Islet precursor cell (in vitro differentiated cells): ENCODE measurements at places on chromosomes 3 and 15.
A peak's percentile ranks its signal among the peaks of the same experiment; 100 is the strongest.

- DNase-seq, result no peak
These were observed 320.3 kb upstream of the SATB1 start for GRCh38 chr3:18745472-18745871.

GRCh38 chr3:141057946-141058800 is 7.0 kb downstream of the SPSB4 start:
- DNase-seq, result no peak

DNA sequence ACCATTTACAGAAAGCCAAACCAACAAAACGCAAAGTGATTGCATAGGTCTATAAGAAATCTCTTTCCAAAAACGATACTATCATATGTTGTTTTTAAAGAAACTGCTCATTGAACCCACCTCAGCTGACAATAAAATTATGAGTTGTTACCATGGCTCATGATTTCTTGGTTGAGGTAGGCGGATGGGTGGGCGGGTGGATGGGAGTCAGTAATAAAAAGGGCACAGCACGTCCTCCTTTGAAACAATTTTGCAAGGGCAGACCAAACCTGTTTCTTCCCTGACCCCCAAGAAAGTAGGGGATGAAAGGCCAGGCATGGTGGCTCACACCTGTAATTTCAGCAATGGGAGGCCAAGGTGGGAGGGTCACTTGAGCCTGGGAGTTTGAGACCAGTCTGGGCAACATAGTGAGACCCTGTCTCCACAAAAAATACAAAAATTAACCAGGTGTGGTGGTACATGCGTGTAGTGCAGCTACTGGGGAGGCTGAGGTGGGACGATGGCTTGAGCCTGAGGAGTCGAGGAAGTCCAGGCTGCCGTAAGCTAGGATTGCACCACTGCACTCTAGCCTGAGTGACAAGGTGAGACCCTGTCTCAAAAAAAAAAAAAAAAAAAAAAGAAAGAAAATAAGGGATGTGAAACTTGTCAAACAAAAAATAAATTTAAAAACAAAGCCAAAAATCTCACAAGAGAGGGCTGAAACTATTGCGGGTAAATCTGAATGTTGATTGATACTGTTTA is 2.1 kb downstream of the ABHD10 start:
- DNase-seq, result no peak

DNA sequence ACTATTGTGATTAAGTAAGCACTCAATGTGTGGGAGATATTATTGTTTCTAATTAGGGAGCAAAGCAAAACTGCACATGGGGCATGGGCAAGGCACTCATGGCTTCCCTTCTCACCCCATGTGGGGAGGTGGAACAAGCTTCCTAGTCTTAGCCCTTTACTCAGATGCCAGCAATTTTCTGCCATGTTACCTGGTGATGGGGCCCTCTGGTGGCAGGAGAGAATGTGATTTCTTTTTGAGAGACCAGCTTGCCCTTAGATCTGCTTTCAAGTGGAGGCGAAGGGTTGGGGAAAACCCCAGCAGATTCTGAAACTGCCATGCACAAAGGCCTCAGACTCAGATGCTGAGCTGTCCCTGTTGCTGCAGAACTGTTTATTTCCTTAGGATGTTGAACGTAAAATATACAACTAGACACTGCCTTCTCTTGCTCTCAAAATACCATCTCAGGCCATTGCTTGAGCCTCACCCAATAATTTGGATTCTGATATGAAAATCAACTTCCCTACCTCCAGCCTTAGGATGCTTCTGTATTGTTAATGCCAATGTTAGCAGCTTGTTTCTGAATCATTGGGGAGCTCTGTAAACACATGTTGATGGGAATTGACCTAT is 130.2 kb upstream of the TPRG1 start:
- peak; percentile 83 for DNase-seq

- DNase-seq, result no peak
These were observed 56.0 kb upstream of the AGTR1 start for GRCh38 chr3:148641722-148642121.

GRCh38 chr3:94004301-94004910 is 24.0 kb downstream of the STX19 start:
- no peak for DNase-seq

GRCh38 chr15:44325568-44325967 is 37.0 kb downstream of the GOLM2 start:
- no peak for DNase-seq

DNA sequence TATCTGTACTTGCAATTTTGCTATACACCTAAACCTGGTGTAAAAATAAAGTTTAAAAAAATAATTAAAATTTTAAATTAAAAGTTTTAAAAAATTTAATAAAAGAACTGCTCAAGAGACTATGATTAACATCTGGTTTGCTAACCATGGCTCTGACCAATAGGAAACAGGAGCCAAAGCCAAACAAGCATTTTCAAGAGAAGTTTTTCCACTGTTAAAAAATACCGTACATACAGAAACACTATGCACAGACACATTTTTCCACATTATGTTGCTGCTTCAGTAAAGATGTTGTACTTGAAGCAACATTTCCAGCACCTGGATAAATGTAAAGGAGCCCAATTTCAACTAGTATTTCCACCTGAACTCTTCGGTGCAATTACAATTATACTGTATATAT is 543.9 kb upstream of the NAALADL2 start:
- DNase-seq, result no peak

DNA sequence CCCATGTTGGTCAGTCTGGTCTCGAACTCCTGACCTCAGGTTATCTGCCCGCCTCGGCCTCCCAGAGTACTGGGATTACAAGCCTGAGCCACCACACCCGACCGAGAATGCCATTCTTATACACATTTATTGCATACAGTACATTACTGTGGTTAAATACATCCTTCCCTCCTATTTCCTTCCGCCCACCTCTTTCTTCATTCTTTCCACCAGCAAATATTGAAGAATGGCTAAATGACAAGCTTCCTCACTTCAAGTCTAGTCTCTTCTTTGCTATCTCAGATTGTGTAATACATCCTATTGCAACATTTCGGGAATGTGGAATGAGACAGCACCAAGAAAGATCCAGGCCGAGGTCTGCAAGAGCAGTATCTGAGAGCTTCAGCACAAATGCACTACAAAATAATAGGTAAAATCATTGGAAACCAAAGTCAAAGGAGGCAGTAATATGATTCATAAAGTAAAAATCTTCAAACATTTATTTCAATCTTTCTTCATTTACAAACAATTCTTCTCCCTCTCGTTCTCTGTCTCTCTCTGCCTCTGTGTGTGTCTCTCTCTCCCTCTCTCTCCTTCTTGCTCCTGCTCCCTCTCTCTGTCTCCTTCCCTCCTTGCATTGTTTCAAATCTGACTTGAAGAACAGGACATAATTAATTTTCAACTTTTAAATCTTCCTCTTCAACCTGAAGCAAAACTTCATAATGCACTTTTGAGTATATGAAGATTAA is 94.7 kb upstream of the TGFBR2 start:
- DNase-seq, result no peak

- DNase-seq, result no peak
These were observed 360.2 kb upstream of the ROPN1 start for GRCh38 chr3:124352149-124352539.

DNA sequence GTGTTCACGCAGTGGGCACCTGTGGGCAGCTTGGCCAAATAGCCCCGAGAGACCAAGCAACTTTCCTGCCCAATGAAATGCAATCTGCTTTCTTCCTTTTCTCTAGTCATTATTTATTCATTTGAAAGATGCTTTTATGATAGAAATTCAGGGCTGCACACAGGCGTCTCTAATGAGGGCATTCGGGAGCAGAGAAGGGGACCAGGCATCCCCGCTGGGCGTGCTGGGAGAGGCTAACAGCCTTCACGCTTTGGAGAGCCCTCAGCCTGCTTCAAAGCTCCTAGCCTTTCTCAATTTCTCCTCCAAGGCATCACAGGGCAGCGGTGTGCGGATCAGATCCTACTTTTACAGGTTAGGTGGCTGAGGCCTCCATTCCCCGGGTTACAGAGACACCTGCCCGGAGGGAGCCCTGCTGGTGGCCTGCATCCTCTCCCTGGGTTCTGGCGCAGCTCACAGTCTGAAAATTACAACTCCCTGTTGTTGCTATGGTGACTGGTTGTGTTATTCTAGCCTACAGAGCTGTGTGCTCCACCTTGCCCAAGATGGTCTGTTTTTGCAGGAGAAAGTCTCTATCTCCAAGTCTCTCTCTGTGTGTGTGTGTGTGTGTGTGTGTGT is 21.8 kb upstream of the KLF13 start:
- no peak for DNase-seq

DNA sequence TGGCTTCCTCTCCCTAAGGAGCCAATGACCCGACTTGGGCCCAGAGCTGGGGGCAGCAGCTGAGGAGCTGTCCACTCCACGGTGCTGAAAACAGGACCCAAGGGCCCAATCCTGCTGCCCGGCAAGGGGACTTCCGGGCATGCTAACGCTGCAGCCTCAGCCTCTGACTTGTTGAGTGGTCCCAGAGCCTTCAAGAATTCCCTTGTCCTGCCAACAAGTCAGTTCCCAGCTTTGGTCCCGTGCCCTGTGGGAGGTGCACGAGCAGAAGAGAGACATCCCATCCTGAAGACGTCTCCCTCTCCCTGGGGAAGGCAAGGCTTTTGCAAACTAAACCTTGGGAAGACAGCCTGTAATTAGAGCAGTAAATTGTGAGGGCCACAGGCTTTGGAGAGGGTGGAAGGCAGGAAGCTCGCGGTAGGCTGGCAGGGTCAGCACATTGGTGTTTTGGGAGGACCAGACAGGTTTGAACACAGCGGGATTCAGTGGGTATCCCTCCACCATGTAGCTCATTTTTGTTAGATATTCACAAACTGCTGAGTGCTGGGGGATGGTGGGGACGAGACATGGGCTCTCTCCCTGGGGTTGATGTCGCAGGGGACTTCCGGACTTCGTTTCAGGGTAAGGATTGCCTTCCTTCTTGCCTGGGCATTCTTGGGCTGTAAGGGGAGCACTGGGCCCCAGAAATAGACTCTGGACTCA is 29.8 kb upstream of the PRR23E start:
- peak; percentile 73 for DNase-seq

DNA sequence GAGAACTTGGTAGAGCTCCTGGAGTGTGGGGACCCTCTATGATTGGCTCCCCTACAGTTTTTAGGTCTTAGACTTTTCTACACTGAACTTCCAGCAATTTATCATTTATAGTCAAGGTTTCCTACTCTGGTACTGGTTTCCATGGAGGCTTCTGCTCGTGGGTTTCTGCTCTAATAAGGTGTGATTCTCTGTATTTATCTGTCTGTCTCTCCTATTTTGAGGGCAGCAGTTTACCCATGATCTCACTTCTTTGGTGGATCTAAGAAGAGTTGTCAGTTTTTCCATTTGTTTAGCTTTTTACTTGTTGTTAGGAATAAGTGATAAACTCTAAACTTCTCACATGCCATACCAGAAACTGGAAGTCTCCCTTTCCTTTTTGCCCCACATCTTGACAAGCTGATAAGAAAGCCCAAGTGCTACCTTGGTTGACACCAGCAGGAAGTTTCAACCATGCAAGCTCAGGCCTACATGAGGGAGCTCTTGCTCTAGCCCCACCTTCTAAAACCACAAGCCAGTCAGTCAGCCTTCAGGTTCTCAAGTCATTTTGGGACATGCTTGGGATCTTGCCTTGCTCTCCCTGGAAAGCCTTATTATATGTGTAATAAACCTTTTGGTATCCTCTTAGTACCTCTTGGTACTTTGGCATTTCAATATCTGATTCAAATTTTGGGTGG is 10.0 kb downstream of the TIMMDC1 start:
- DNase-seq, result no peak

- no peak for DNase-seq
These were observed 24.8 kb downstream of the LINGO1 start for GRCh38 chr15:77607894-77608261.

GRCh38 chr3:104846270-104846669 is 520.4 kb upstream of the ALCAM start:
- DNase-seq, result no peak

DNA sequence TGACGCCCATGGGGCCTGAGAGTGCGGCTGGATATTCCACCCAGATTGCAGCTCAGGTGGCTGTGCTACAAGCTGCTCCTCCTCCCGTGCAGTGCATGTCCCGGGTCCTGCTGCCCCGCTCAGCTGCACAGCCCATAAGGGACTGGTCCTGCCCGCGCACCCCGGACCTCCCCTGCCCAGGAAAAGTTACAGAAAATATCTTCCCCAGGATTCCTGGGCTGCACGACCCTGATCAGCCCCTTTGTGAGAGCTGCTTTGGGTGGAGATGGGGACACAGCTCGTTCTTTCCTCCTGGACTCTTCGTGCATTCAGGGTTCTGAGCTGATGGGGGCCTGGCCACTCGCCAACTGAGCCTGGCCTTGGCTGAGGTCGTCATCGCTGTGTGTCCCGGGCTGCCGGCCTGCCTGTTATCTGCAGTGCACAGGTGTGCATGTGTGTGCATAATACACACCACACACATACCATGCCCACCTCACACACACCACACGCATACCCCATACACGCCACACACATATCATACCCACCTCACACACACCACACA is 28.8 kb downstream of the APBA2 start:
- no peak for DNase-seq

- no peak for DNase-seq
These were observed 58.0 kb downstream of the PLD1 start for GRCh38 chr3:171752329-171752728.

- no peak for DNase-seq
These were observed 1497.6 kb downstream of the OTOL1 start for GRCh38 chr3:162994165-162994564.

DNA sequence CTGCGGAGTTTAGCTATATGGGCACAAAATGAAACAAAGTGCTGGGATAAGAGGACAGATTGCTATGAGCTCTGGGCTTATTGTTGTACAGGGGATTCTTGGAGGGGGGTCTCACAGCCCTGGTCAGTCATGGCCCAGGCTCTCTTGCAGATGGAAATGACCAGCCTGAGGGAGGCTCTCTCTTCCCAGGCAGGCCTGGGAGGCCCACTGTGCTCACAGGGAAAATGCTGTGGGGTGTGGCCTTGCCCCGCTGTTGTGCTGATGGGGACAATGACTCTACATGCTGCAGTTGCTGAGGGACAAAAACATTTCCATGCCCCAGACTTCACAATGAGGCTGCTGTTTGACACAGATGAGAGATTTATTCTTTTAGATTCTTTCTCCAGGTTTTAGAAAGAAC is 202.2 kb downstream of the KLF13 start:
- DNase-seq, result no peak

- no peak for DNase-seq
These were observed 23.5 kb downstream of the DNAH1 start for GRCh38 chr3:52339612-52340011.

GRCh38 chr15:34514251-34514670 is 69.2 kb downstream of the GOLGA8B start:
- peak; percentile 65 for DNase-seq
